ENCODE measurements at places on chromosomes 5 and 9.

GRCh38 chr9:69474821-69475220 is 149.8 kb downstream of the ENTREP1 start:
- no peaks in the 10 kb centered on the region for H3K4me1 ChIP-seq
- no peak for DNase-seq
- no peaks in the 10 kb centered on the region for H3K36me3 ChIP-seq
- H3K27me3 ChIP-seq: no peaks in the 10 kb centered on the region
- H3K27ac ChIP-seq: no peak overlapping the region
- H3K4me3 ChIP-seq: no peak overlapping the region

- H3K4me1 ChIP-seq: no peaks in the 10 kb centered on the region
- no peak for DNase-seq
Measured at GRCh38 chr5:91229031-91229727, 153.9 kb downstream of the ARRDC3 start.

DNA sequence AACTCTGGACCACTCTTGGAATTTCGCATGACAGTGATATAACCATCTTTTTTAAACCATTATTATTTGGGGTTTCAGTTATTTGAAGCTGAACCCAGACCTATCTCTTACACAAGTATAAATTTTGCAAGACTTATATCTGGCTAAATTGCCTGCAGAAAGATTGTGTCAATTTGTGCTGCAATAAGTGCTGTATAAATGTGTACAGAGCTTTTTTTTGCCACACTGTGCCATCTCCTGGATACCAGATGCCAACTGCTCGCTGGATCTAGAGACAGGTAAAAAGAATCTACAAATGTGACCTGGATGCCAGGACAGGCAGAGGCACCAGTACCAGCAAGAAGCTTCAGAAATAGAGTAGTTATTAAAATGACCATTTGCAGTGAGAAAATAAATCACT is 25.9 kb upstream of the TTC39B start:
- no peak for DNase-seq
- no peaks in the 10 kb centered on the region for H3K36me3 ChIP-seq
- no peak overlapping the region for H3K4me3 ChIP-seq
- H3K4me1 ChIP-seq: no peaks in the 10 kb centered on the region

- no peak overlapping the region for H3K4me3 ChIP-seq
- H3K4me1 ChIP-seq: peaks cover 88% of the 10 kb centered on the region
- DNase-seq: peak; percentile 80
- no peaks in the 10 kb centered on the region for H3K36me3 ChIP-seq
- H3K27ac ChIP-seq: peak overlapping the region; percentile 81
Measured at GRCh38 chr9:121294866-121295661, 27.1 kb downstream of the GSN start.

DNA sequence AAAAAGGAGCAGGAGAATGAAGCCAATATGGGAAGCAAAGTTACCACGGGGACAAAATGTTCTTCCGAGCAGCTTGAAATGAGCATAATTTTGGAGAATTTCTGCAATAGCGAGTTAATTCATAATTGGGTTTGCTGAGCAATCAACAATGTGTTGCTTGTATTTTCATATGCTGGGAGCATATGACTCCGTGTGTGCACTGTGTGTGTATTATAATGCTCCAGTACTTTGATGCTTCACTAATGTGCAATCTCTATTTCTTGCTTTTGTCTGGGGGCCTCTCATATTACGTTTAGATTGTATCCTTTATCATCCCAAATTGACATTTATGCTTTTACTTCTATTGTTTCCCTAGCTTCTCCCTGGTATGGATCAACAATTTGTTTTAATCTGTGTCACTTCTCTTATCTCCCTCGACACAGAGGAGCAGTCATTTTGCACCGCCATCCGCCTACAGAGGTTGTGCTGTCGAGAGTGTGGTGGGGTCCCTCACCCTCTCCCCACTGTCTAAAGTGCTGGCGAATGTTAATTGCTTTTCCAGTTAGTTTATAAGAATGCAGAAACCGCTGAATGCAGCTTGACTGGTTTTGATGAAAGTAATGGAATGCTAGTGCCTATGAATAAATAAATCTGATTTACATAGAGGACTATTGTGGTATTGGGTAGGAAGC is 372.5 kb upstream of the WWC1 start:
- H3K4me3 ChIP-seq: no peak overlapping the region
- H3K27ac ChIP-seq: no peak overlapping the region
- H3K36me3 ChIP-seq: no peaks in the 10 kb centered on the region
- peaks cover 6% of the 10 kb centered on the region for H3K4me1 ChIP-seq
- no peaks in the 10 kb centered on the region for H3K27me3 ChIP-seq

DNA sequence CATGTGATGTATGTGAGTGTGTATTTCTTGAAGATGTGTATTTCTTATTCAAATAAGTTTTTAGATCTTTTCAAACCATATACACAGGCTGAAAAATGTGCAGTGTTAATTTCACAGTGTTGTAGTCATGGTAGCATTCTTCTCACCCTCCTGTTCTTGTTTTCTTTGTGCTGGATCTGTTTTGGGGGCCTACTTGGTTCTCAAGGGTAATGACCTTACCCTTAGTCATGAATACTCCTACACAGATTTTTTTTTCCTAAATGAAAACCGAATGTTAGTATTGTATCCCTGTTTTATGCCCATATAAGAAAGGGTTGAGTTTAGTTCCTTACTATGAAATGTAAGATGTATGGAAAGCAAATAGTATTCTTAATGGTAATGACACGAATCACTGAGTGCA is 88.0 kb downstream of the SLC44A1 start:
- no peak overlapping the region for H3K4me3 ChIP-seq
- peaks cover 11% of the 10 kb centered on the region for H3K36me3 ChIP-seq
- H3K27ac ChIP-seq: no peak overlapping the region
- peaks cover 25% of the 10 kb centered on the region for H3K4me1 ChIP-seq

- no peaks in the 10 kb centered on the region for H3K36me3 ChIP-seq
- H3K27ac ChIP-seq: no peak overlapping the region
- H3K27me3 ChIP-seq: no peaks in the 10 kb centered on the region
- no peak for DNase-seq
- H3K4me3 ChIP-seq: no peak overlapping the region
Measured at GRCh38 chr5:44051591-44051990, 337.6 kb downstream of the FGF10 start.

- H3K4me3 ChIP-seq: no peak overlapping the region
- peaks cover 6% of the 10 kb centered on the region for H3K4me1 ChIP-seq
- DNase-seq: no peak
- no peaks in the 10 kb centered on the region for H3K36me3 ChIP-seq
Measured at GRCh38 chr5:14110680-14111079, 32.5 kb upstream of the TRIO start.

DNA sequence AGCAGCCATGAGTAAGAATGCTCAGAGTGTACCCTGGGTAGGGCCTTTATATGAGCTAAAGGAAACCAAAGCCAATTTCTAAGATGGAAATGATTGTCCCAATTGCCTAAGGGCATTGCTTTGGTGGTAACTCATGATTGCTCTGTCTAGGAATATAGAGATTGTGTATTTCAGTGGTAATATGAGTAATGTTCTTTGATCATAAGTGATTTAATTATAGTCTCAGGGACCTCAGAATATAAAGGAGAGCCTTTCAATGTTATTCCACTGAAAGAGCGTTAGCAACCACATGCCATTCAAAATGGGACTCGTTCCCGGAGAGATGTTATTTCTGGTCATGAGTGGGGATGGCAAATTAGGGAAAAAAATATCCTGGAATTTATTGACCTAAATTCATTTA is 340.5 kb downstream of the ARHGEF28 start:
- H3K27me3 ChIP-seq: no peaks in the 10 kb centered on the region
- no peak overlapping the region for H3K27ac ChIP-seq
- no peak for DNase-seq
- no peaks in the 10 kb centered on the region for H3K36me3 ChIP-seq
- H3K4me1 ChIP-seq: no peaks in the 10 kb centered on the region

DNA sequence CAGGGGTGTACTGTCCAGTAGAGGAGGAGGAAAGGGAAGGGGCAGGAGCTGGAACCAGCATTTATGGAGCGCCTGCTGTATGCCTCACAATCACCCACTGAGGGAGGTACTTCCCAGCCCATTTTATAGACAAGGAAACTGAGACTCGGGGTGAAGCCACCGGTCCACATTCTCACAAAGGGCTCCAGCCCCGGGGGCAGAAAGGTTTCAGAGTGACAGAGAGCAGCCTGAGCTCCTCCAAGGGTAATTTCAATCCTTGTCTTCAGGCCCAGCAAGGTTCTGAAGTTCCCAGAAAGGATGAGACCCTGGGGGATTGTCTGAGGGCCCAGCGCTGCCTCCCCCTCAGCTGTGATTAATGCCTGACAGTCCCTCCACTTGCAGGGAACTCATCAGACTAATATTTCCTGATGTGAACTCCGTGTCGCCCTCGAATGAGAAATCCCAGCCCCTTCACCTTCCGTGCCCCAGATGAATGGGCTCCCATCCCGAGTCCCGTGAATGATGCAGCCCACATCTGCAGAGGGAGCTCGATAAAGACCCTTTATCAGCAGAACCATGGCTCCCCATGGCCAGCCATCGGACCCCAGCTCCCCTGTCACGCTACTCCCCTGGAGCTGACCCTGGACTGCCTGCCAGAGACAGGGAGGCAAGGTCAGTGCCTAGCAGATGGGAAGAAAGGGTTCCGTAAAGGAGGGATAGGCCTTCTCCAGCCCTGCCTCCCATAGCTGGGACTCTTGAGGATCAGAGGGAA is 32.1 kb upstream of the MVB12B start:
- no peak for DNase-seq
- no peak overlapping the region for H3K4me3 ChIP-seq
- no peak overlapping the region for H3K27ac ChIP-seq
- peaks cover 29% of the 10 kb centered on the region for H3K27me3 ChIP-seq

All from suprapubic skin (tissue), 4 donors.